ENCODE measurements at places on chromosomes 12 and 14.

GRCh38 chr14:95679998-95680735 lies 6.1 kb upstream of the TCL1B start:
- no peak for DNase-seq

DNA sequence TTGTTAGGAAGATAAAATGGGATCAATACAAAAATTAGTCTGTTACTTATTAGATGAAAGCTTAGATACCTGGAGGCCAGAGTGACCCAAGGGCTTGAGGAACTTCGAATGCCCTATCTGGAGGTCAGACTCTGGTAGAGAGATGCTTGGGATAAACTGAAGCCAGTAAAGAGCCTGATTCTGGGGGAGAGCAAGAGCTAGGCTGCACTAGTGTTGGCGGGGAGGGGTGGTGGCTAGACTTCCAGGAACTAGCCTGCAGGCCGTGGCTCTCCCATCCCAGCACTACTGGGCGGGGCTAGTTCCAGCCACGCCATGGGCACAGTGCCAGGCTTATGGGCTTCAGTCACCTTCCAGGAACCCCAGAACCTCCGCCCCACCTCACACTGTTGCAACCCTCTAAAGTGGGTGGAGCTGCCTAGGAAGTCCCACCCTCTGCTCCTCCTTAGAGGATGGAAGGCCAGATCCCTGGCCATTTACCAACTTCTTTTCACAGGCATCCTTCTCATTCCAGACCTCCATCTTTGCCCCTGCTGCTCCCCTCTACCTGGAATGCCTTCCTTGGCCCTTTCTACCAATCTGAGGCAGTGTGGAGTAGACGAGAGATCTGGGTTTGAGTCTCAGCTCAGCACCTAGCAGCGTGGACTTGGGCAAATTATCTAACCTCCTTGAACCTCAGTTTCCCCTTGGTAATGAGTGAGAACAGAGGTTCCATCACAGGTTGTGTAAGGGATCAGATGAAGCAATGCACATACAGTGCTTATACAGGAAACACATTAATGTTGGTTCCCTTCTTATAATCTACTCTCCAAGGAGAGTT lies 6.3 kb upstream of the NFE2 start:
- peak; percentile 92 for DNase-seq

- no peak for DNase-seq
Observed at GRCh38 chr12:32836710-32837109, 59.9 kb downstream of the PKP2 start.

DNA sequence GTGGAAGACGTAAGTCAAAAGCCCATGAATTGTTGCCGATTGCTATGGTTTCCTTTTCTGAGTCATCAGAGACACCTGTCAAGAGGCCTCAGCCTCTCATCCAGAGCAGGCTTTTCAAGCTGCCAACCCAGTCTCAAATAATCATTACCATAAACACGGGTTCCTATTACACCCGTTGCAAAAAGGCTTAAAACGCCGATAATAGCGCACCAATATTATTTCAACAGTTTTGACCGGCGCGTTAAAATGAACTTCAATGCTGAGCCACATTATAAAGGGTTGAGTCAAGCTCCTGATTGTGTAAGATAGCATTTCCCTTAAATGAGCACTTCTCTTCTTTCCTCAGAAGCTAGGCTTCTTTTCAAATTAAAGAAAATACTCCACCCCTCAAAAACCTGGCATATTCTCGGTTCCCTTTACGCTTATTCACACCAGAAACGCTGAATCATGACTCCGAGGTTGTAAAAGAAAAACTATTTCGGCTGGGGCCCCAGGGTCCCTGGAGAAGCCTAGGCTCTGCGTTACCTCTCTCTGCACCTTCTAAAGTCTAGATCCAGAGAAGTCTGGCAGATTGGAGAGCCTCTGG lies 1.4 kb downstream of the TMTC1 start:
- DNase-seq = peak; percentile 92

- no peak for DNase-seq
Observed at GRCh38 chr14:95863295-95863694, 13.3 kb upstream of the TUNAR start.

GRCh38 chr12:100528034-100528433 lies 45.5 kb upstream of the GAS2L3 start:
- DNase-seq = no peak

DNA sequence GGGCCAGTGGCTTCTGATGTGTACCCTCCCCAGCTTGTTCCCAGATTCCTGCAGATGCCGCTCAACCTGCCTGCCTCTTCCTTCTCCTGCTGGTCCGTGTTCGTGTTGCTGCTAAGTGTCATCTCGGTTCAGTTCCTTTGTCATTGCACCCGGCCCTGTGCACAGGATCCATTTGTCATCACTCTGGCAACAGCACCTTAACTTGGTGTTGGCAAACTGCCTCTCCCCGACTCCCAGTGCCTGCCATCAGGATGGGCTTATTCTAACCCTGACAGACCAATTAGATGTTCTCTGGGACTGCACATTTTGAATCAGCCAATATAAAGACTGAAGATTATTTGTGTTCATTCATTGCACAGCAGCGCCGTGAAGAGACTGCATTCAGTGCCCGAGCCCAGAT lies 73.3 kb downstream of the CCDC92 start:
- DNase-seq = no peak

DNA sequence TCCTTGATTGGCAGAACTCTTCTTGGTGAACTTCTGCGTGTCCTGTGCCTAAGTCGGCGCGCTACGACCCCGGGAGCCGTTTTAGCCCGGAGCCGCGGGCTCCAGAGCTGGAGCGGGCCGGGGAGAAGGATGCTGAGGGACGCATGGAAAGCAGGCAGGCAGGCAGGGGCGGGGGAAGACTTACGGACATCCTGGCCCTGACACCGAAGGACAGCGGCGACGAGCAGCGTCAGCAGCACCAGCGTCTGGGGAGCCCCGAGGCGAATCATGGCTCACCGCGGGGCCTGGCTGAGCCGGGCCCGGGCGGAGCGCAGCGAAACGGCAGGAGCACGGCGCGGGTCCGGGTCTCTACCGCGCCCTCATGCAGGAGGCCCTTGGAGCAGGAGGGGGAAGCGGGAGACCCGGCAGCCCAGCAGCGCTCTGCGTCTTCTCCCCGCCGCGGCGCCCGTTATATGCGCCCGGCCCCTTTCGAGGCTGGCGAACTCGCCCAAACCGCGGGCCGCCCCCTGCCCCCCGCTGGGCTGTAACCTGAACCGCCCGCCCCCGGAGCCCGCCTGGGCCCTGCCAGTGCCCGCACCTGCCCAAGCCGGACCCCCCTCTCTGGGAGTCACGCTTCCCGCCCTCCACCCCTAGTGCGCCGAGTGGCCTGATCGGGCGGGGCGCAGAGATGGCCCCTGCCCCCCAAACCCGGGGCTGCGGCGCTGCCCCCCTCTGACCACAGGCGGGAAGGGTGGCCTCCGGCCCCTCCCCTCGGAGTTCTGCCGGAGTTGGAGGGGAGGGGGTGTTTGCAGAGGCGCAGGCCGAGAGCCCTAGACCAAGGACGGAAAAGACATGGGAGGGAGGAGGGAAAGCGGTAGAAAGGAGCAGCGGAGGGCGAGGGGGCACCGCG lies at the start of gene COL2A1:
Gene COL2A1, minus strand, starts transcription at position 424 of the 889 bp plus-strand sequence. Its CDS starts 155 bp downstream, at position 269.
- peak; percentile 6 for DNase-seq

- DNase-seq = no peak
Observed at GRCh38 chr14:53183056-53183455, 29.9 kb upstream of the DDHD1 start.

DNA sequence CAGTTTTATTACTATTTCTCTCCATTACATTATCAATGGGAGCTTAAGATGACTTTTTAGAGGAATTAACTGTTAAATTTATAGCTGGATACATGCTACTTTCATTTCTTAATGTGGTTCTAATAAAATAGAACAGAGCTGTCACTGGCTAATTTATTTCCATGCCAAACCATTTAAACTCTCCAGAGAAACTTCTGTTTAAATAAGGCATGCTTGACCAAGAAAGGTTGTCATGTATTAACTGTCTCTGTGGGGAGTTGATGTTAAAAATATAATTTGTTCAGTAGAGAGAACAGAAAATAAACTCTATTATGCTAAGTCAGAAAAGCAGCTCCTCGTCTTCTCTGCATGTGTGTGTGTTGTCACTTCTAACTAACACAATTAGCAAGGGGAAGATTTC lies 447.4 kb downstream of the SLC16A7 start:
- no peak for DNase-seq

DNA sequence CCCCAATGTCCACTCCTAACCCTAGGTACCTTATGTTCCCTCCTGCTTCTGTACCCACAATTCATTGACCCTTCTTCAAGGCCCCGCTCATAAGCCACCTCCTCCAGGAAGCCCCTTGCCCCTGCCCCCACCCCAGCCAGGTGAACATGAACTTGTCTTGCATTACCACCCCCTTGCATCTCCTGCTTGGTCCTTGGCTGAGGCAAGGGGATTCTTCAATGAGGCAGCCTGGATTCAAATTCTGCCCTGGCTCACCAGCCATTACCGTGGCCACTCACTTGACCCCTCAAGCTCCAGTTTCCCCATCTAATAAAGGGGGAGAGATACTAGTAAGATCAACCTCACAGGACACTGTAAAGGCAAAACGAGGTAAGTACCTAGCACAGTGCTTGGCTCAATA lies 193.1 kb downstream of the DICER1 start:
- DNase-seq = no peak

GRCh38 chr12:114090211-114090610 lies 124.1 kb upstream of the RBM19 start:
- no peak for DNase-seq

- DNase-seq = no peak
Observed at GRCh38 chr12:122721057-122721545, 4.5 kb upstream of the HCAR3 start.

DNA sequence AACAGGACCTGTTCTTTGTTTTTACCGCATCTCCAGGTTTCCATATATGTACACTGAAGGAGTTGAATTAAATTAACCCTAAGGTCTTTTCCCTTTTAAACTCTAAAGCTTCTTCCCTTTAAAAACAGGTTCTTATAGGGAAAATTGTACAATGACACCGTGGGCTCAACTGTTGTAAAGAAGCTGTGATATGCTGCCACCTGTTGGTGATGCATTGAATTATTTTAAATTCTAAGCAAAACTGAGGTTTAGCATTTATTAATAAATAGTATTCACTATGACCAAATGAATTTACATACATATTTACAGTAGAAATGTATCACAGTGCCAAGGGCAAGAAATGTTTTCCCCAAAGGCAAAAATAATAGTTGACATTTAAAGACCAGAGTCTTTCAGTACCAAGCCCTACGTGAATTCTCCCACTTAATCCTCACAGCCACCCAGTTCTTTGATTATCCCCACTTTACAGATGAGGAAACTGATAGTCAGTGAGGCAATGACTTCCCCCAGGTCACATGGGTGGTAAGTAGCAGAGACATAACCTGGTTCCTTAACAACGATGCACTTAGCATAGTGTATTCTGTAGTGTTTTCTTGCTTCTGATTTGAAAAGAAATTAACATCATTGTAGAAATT lies 35.7 kb upstream of the TMEM263 start:
- peak; percentile 71 for DNase-seq

DNA sequence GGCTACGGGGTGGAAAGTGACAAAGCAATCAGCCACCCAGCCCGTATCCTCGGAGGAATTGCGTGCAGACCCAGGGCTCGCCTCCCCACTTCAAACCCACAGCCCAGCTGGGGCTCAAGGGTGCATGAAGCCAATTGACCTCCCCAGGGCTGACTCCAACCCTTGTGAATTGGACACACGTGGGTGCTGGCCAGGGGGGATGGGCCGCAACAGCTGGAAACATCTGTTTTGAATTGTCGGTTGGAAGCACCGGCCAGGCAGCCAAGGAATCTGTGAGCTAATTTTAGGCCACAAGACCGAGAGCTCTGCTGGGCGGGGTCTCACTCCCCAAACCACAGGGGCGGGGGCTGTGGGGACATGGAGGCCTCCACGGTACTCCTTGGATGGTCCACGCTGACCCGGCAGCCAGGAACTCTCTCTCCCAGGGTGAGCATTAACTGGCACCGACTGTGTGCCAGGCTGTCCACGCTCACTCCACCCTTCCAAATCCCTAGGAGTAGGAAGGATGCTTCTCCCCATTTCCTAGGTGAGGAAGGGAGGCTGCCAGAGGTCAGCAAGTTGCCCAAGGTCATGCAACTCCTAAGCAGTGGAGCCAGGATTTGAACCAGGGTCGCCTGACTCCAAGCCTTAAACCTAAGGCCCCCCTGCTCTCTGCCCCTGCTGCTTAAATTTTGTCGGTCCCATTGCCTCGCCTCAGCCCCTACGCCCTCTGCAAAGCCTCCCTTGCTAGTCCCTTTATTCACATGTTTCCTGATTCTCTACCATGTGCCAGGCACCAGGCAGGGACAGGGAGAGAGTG lies 11.9 kb upstream of the TMEM119 start:
- no peak for DNase-seq

GRCh38 chr12:12091071-12091470 lies 20.3 kb downstream of the BCL2L14 start:
- DNase-seq = no peak

DNA sequence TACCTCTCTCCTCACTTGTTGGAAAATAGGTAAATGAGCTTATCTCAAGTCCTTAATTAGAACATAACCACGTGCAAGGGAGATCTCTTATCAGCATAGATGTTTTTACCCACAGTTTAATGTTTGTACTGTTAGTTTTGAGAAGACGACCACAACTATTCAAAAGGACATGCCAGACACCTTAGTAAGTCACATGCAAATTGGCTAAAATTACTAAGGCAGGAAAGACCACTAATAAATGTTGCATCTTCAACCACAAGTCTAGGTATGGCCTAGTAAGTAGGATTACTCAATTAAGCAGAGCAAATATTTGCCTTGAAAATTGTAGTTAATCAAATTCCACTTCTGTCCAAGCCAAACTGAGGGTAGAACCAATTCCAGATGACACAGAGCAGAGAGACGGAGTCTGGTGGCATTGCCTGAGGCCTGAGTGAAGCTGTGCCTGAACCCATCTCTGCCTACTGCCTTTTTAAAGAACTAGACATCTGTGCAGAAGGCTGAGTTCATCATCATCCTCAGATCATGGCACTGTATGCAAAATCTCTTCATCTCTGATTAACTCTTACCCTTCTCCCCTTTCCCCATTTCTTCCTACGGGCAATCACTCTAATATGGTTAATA lies 29.7 kb upstream of the CHST11 start:
- DNase-seq = no peak

- DNase-seq = no peak
Observed at GRCh38 chr12:90167518-90168208, 459.0 kb upstream of the ATP2B1 start.

- DNase-seq = no peak
Observed at GRCh38 chr12:110107369-110108281, 16.5 kb upstream of the IFT81 start.

DNA sequence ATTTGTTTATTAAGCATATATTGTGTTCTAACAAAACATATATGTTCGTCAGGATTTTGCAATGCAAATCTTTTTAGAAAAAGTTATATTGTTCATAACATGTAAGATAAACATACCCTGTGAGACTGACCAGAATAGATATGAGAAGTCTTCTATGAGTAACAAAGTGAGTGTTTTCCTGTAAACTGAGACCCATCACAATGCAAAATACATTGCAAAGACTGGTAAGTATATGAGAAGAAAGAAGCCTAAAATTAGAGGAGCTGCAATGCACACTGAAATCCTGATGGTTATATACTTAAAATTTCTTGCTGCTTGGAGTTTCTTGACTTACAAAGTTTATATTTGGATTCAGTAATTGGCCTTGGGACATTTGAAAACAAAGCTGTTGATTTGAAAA lies 6.0 kb downstream of the HMGA2 start:
- no peak for DNase-seq
